ENCODE measurements at places on chromosomes 3 and 15.

GRCh38 chr15:63335543-63336240, 46.0 kb downstream of the CA12 start:
- no peak for DNase-seq

DNA sequence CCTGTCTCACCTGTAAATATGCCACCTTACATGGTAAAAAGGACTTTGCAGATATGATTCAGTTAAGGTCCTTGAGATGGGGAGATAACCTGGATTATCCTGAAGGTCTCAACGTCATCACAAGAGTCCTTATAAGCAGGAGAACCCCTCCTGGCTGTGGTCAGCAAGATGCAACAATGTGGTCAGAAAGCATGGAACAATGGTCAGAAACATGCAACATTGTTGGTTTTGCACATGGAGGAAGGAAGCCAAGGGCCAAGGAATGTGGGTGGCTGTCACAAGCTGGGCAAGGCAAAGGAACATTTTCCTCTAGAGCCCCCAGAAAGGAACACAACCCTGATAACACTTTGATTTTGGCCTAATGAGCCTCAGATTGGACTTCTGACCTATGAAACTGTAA, 9.4 kb upstream of the SUMF1 start:
- DNase-seq: no peak

DNA sequence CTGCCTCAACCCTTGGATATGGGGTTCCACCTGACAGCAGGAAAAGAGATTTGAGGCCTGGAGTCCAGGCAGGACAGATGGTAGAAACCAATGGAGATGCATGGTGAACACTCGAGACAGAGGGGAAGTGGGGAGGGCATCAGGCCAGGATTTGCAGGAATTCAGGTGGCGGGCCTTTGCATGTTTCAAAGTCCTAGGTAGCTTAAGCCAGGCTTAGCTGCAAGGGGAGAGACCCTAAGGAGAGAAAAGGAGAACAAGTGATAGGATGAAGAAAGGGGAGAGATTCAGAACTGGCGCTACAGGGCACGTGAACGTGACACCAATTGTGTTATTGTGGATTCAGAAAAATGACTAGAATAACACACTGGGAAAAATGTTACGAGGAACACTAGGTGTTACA, 182.6 kb downstream of the PDZRN3 start:
- DNase-seq: no peak

- DNase-seq: no peak
Measured at GRCh38 chr15:53458736-53459135, 300.7 kb downstream of the WDR72 start.

- no peak for DNase-seq
Measured at GRCh38 chr3:197234947-197235914, 63.2 kb downstream of the DLG1 start.

GRCh38 chr3:191085091-191085490, 114.0 kb upstream of the OSTN start:
- no peak for DNase-seq

- DNase-seq: no peak
Measured at GRCh38 chr3:195865752-195866151, 42.6 kb downstream of the TNK2 start.

- peak; percentile 33 for DNase-seq
Measured at GRCh38 chr3:183513046-183513706, 42.3 kb downstream of the KLHL6 start.

DNA sequence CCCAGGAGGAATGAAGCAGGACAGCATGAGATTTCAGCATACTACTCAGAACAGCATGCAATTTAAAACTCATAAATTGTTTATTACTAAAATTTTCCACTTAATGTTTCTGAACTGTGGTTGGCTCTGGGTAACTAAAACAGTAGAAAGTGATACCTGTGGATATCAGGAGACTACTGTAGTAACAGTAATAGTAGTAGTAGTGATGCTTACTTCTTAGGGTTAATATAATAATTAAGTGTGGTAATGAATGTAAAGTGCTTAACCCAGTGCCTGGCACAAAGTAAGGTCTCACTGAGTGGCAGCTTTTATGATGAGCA, 117.3 kb downstream of the NR1I2 start:
- DNase-seq: no peak

DNA sequence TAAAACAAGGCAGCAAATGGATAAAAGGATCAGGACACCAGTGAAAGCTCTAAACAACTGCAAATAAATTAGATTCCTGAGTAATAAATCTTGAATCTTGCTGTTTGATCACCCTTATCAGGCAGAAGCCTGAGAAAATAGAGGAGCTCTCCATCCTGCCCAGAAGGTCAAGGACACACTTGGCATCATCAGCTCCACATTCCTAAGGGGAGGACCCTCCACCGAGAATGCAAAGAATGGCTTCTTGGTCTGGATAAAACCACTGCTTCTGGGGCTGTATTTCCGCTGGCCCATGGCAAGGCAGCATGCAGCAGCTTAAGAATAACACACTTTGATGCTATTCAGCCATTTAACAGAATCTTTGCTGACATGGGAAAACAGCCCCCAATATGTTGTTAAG, 108.9 kb upstream of the TSC22D2 start:
- DNase-seq: no peak

- DNase-seq: no peak
Measured at GRCh38 chr15:59360896-59361295, 11.8 kb downstream of the MYO1E start.

DNA sequence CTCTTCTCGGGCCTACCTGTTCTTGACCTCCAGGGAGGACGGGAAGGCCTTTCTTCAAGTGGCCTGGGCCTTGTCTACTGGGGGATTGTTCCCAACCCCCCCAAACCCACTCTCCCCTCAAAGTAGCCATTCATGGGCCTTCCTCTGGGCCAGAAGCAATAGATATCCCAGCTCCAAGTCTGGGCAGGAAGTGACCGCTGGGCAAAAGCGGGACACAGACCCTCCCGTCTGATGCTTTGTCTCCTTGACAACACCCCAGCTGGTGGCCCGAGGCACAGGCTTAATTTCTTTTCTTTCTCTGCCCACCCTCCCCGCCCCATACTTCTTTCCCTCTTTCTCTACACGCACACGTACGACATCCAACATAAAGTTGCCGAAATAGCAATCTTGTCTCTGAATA, 41.4 kb upstream of the FEZF2 start:
- no peak for DNase-seq

GRCh38 chr15:75230551-75231371, 27.4 kb upstream of the GOLGA6C start:
- DNase-seq: no peak
